Naive thymus-derived CD8-positive, alpha-beta T cell (primary cell): ENCODE measurements at places on chromosomes 6 and 20. TPM values are rescaled to one million over a fixed set of nuclear protein-coding genes. Genes with fewer than 3 reads are reported as not detected.
A peak's percentile ranks its signal among the peaks of the same experiment; 100 is the strongest.

The RHAG gene
- polyA plus RNA-seq, result not detected

The CDH22 gene
- polyA plus RNA-seq, result not detected

The IRAK1BP1 gene
- 1.5 TPM for polyA plus RNA-seq

DNA sequence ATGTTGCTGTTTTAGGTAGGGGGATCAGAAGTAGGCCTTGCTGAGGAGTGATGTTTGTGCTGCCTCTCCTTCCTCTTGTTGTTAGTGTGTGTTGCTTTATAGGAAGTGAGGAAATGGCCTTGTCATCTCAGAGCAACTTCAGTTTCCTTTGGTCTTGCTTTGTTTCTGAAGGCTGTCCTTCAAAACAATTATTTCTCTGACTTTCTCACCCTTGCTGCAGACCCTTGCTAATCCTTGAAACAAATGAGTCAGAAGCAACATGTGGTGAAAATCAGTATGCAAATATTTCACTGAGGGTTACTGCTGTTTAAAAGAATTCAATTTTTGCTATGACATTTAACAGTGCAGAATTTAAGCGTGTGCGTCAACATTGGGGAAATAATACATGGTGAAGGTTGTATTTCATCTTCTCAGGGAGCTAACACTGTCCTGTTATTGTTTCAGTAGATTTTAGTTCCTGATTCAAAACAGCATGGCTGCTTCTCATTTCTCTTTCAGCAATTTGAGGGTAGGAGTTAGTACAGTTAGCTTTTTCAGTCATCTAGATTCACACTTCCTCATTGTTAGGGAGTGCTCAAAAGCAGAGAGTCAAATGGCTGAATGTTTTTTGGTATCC, 13.8 kb downstream of the RNF144B start:
- no peak for DNase-seq
- H3K27me3 ChIP-seq, result no peaks in the 10 kb centered on the region
- H3K36me3 ChIP-seq, result peaks cover 29% of the 10 kb centered on the region
- H3K4me1 ChIP-seq, result peaks cover 16% of the 10 kb centered on the region
- H3K27ac ChIP-seq, result peak overlapping the region; percentile 82

The SLC22A2 gene
- polyA plus RNA-seq, result not detected

The RIPPLY2 gene
- not detected for polyA plus RNA-seq

The SDCBP2 gene
- polyA plus RNA-seq, result 1.5 TPM

The HRH3 gene
- polyA plus RNA-seq, result not detected

The CLPSL2 gene
- polyA plus RNA-seq, result not detected
